ENCODE measurements at places on chromosomes 5 and 9.

GRCh38 chr9:130201974-130202373 is 29.8 kb downstream of the NCS1 start:
- DNase-seq = no peak

DNA sequence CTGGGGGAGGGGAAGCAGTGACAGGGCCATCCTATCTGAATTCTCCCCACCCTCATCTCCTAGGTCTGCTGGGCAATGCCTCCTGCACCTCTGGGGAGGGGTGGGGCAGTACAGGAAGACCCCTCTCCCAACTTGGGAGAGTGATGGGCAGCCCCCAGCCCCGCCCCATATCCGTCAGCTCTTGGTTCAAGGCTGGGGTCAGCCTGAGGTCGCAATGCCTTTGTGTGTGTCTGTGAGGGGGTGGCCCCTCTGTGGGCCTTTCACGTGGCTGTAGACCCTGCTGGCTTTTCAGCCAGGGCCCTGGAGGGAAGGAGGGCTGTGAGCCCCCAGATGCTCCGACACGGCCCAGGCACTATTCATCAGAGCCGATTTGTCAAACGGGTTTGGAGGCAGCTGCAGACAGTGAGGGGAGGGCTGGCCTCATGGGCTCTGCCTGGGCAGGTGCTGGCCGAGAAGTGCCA is 49.5 kb upstream of the RNU6ATAC start:
- no peak for DNase-seq

DNA sequence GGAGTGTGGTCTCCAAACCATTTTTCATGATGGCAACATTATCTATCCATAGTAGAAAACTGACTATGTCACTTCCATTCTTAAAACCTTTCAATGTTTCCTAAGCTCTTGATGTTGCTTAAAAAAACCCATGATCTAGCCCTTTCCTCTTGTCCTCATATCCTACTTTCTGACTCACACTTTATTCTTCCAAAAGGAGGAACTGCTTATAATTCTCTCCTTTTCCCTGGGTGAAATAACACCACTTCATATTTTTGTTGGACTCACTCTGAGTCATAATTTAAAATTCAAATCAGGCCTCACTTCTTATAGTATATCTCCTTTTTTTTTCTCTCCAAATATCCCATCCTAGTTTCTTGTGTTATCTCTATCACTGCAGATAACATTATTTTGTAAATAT is 513.9 kb downstream of the MAN2A1 start:
- no peak for DNase-seq

DNA sequence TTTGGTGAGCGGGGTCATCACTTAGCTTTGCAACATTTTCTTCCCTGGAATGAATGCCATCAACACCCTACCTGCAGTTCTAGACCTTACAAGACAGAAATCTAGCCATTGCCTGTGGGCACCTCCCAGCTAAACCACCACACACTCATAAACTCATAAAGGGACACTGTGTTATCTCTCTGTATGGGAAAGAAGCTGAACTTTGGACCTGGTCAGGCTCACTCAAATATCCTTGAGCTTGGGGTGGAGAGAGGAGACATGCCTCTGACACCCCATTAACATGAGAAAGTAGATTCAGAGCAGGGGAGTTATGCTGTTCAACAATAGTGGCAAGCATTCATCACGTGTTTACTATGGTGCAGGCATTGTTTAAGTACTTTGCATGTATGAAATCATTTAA is 205.6 kb downstream of the ZNF462 start:
- DNase-seq = no peak

DNA sequence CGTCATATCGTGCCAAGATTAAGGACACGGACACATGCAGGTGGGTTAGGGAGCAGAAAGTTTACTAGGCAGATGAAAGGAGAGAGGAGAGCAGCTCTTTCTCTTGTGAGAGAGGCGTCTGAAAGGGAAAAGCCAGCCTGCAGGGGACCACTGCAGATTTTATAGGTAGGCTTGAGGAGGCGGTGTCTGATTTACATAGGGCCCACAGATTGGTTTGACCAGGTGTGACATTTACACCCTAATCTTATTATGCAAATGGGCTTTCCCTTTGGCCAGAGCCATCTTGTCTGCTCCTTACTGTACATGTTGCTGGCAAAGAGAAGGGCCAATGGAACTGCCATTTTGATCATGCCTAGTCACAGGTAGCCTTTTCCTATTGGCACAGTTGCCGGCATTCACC is 137.2 kb upstream of the TAF11L2 start:
- no peak for DNase-seq

DNA sequence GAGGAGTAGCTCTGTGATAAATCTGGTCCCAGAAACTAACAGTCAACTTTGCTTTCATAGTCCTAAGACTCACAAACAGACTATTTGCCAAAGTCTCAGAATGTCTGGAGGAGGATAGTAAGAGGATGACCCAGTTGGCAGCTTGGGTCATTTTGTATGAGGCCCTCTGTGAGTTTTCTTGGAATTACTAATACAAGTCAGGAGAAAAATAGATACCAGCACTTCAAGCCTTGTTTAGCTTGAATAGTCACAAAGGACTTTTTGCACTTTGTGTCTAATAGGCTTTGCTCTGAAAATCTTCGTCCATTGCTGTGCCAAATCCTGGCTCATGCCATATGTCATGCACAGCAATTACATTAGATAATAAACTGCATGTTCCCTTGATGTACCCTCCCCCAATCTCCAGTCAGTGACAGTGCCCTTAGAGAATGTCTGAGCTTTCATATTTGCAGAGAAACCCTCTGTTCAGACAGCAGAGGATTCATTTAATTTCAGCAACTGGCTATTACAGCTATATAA is 612.8 kb downstream of the CSNK1G3 start:
- DNase-seq = no peak

DNA sequence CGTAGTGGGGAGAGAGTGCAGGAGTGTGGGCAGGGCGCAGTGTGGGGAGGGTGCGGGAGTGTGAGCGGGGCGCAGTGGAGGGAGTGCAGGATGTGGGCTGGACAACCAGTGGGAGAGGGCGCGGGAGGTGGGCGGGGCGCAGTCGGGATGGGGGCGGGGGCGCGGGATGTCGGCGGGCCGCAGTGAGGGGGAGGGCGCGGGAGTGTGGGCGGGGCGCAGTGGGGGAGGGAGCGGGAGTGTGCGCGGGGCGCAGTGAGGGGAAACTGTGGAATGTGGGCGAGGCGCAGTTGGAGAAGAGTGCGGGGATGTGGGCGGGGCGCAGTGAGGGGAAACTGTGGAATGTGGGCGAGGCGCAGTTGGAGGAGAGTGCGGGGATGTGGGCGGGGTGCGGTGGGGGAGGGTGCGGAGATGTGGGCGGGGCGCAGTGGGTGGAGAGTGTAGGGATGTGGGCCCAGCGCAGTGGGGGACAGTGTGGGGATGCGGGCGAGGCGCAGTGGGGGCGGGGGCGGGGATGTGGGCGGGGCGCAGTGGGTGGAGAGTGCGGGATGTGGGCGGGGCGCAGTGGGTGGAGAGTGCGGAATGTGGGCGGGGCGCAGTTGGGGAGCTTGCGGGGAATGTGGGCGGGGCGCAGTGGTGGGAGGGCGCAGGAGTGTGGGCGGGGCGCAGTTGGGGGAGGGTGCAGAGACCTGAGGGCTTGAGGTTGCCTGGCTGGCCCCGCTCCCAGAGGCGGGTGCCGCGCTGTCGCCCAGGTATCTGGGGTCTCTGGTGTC is at the start of gene NXNL2:
TSS of gene NXNL2 (plus strand) at position 723 of the 770 bp plus-strand sequence. CDS start 257 bp downstream, outside the sequence.
- no peak for DNase-seq

- no peak for DNase-seq
Observed at GRCh38 chr9:126061575-126061974, 265.1 kb upstream of the MVB12B start.

GRCh38 chr5:162654661-162655405 is 587.3 kb downstream of the GABRG2 start:
- no peak for DNase-seq

GRCh38 chr9:117234103-117234502 is 180.8 kb downstream of the ASTN2 start:
- no peak for DNase-seq

DNA sequence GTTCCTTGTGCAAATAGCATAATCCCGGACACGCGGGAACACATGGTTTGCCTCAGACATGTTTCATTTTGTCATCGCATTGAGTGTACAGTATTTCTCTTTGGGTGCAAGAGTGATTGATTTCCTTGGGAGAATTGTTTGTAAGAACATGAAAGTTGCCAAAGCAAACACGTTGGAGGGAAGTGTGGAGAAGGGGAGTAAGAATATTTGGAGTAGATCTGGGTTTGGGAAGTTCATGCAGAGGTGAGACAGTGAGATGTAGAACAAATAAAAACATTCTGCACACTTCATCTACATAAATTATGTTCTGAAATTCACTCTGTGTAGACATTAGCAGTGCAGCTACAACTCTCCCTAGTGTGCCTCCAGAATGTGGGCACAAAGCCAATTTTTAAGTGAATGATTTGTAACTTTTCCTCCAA is 24.0 kb downstream of the FOXD1 start:
- no peak for DNase-seq

GRCh38 chr9:16412740-16413139 is 457.7 kb downstream of the BNC2 start:
- no peak for DNase-seq

DNA sequence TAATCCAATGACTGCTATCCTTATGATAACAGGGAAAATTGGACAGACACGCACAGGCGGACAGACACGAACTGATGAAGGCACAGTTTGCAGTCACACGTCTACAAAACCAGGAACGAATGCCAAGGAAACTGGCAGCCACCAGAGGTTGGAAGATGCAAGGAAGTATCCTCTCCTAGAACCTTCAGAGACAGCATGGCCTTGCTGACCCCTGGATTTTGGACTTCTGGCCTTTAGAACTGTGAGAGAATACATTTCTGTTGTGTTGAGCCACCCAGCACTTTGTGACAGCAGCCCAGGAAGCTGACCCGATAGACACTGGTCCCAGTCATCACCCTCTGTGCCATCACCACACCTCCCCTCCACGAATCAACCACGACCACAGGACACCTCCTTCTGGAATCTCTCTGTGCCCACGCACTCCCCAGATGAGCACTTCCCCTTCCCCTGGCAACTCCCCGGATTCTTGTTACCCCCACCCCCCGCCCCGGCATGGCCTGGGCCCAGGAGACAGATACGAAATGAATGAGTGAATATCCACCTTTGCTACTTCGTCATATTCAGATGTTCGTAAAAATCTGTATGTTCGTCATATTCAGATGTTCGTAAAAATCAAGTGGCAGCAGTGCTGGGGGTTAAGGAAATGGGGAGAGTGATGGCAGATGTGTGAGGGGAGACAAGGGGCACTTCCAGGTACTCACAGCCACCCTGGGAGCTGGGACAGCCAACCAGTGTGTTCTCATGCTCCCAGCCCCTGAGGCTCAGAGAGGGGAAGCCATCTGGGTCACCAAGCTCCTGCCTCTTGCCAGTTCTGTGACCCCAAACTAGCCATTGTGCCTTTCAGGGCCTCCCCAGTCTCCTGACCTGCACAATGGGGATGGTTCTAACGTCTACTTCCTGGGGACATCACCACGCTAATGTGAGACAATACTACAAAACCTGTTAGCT is 18.5 kb downstream of the GBGT1 start:
- DNase-seq = no peak

DNA sequence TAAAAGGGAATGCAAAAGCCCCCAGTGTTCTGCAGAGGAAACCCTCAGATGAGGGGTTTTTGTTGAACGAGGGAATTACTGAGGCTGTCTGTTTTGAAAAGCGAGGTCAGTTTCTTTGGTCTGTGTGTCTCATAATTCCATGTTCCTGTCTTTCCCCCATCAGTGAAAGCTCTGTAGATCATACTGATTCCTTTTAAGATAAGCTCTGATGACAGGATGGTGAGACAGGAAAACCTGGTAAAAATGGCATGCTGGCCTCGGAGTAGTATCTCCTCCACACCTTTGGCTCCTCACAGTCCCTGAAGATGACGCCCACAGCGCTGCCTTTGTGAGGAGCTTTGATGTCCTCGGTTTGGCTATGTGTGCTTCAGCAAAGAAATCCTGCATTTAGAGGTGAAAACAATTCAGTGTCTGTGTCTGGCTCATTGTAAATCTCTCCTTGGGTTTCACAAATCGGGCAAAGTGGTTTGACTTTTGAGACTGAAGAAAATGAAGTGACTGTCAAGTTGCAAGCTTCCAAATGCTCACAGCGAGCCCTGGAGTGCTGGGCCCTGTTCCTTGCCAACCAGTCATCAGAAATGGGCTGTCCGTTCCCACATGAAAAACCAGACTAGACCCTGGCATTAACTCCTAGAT is 124.9 kb upstream of the ICE1 start:
- DNase-seq = no peak

- no peak for DNase-seq
Observed at GRCh38 chr9:20604562-20604961, 17.7 kb downstream of the MLLT3 start.

GRCh38 chr9:131097126-131097947 is 1.0 kb downstream of the AIF1L start:
- no peak for DNase-seq

DNA sequence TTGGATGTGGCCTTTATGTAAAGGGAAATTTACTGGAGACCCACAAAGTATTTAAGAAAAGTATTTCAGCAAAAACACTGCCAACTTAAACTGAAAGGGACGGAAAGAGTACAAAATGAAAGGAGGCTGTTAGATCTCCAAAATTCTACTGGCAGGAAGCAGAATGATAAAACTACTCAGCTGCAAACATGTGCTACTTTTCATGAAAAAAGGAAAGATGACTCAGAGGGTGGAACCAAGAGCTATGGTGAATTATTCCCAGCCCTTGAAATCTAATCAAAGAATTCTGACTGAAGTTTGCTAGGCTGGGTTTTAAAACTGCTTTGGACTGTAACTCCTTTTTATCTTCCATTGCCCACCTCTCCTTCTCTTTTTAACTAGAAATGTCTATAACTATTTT is 58.6 kb upstream of the ZBED3 start:
- no peak for DNase-seq

- no peak for DNase-seq
Observed at GRCh38 chr5:180797256-180798192, 5.1 kb downstream of the MGAT1 start.

DNA sequence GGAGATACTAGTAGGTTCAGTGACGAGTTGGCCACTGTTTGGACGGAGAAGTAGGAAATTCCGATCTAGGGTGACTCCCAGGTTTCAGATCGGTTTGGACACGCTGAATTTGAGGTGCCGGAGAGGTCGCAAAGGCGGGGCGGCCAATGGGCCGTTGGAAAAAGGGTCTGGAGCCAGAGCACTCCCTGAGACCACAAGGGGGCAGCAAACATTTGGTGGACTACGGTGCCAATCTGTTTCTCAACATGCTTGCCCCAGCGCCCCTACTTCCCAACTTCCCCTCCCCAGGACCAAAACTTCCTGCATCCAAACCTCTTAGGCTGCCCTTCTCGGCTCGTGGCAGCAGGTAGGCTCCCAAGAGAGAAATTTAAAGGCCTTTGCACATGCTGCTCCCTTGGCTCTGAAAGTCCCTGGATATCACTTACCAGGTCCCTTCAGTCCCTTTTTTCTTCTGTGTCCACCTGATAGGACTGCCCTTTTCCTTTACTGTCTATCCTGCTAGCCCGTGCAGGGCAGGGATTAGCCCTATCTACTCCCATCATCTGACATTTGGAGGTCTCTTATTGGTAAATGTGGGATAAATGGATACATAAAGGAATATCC is 992 bp upstream of the RPP25L start:
- DNase-seq = no peak

- no peak for DNase-seq
Observed at GRCh38 chr5:180868960-180869359, 7.9 kb upstream of the ZFP62 start.
